ENCODE measurements at places on chromosomes 3 and 15.

- no peak for DNase-seq
Measured at GRCh38 chr3:52570076-52570475, 33.7 kb downstream of the UQCC5 start.

DNA sequence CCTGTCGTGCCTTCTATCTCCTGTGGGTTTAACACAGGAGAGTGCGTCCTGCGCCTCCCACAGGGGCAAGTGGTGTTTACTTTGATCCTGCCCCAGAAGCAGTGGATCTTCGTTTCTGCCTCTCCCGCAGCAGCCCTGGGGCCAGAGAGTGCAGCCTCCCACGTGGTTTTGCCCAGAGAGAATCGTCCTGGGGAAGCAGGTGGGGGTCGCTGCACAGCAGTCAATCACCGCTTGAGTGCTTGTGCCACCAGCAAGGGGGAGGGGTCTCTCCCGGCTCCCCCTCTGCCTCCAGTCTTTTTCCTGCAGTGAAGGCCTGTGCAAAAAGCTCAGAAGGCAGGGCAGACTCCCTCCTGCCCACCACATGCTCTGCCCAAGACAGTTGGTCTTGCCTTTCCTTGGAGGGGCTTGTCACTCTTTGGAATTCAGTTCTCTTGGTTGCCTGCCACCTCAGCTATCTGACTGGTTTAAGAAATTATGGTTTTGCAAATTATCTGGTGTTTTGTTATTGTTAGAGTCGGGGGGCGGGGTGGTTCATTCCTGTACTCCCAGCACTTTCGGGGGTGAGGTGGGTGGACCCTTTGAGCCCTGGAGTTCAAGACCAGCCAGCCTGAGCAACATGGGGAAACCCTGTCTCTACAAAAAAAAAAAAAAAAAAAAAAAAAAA lies 26.9 kb downstream of the STOML1 start:
- peak; percentile 62 for DNase-seq

GRCh38 chr3:172553526-172554252 lies 30.5 kb upstream of the TNFSF10 start:
- DNase-seq = no peak

DNA sequence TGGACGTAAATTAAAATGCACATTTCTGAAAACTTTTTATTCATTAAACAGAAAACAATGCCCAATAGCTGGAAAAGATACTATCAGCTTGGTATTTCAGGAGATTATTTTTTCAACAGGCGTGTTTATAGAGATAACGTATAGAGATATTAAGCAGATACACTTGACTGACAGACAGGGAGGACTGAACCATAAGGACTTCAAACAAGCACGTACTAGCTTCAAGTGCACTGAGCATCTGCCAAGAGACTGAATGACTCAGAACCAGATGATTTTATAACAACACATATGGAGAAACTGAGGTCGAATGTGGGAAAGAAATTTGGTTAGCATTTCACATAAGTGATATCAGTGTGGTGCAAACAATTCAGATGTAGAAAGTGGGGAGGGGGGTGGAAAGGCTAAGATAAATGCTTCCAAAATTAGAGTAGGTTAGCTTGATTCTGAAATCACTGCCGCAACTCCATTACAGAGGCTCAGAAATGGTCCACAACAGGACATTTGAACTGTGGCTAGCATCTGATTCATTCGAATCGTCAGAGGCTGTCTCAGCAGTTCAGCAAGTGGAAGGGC lies 103.5 kb downstream of the SEMA6D start:
- DNase-seq = no peak

GRCh38 chr3:17092583-17092933 lies 207.8 kb downstream of the PLCL2 start:
- DNase-seq = no peak

- no peak for DNase-seq
Measured at GRCh38 chr15:78909791-78910228, 35.0 kb downstream of the CTSH start.

DNA sequence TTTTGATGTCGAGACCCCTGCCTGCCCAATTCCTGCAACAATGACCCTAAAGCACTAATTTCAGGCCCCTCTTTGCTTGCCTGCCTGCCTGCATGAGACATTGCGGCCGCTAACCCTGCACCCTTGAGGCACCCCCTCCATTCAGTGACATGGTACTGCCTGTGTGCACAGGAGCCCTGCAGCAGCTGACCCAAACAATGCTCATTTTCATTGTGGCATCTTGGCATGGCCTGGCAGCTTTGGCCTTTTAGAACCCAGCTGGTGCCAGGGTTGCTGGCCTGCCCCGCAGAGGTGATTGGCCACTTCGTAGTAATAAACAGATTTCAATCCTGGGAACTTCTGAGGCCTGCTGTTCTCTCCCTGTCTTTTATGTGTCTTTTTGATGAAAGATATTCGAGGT lies 33.8 kb downstream of the SLCO3A1 start:
- no peak for DNase-seq

DNA sequence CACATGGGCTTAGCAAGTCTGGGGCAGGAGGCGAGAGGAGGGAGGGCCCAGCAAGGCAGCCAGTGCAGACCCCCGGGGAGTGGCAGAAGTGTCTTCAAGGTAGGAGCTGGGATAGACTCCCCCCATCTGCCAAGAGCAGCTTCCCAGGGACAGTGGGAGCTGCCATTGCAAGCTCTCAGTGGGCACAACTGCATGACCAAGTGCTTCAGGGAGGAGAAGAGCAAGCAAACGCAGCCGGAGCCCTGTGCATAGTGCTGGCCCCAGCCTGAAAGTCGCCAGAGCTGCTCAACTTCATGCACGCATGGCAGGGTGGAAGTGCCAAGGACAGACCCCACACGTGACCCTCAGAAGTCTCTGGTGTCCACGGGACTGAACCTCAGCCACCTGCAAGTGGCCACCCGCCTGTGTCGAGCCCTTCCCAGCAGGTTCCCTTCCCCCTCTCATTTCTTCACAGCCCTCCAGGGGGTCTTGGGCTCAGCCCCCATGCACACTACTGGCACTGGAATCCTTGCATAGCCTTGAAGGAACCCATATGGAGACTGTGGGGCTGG lies 89.4 kb downstream of the PLXNA1 start:
- DNase-seq = peak; percentile 57

GRCh38 chr3:192408647-192409200 lies 318.6 kb downstream of the FGF12 start:
- no peak for DNase-seq

DNA sequence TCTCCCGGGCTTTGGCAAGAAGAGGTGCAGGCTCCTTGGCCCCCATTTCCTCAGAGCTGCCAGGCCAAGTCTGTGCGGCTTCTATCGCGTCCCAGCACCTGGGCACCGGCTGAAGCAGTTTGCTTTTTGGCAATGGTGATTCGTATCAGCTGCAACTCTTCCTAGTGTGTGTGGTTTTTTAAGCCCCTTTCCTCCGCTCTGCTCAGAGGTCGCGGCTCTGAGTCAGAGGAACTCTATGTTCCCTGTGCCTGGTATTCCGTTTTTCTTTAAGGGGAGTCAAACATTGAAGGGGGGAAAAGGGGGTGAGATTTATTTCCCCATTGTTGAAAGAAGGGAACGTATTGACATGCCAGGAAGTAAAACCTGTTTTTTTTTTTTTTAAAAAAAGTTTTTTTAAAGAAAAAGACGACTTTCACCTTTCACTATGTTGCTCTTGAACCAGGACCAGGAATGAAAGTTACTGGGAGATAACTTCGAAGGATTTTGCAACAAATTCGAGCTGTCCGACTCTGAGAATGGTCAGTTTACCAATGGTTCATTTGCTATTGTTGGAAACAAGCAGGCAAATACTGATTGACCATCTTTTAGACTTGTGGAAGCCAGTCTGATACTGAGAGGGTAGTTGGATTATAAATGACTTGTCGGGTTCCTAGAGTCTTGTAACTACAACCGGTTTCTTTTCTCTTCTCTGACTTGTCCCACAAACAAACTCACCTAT lies 1.1 kb downstream of the ARMC8 start:
- peak; percentile 66 for DNase-seq

DNA sequence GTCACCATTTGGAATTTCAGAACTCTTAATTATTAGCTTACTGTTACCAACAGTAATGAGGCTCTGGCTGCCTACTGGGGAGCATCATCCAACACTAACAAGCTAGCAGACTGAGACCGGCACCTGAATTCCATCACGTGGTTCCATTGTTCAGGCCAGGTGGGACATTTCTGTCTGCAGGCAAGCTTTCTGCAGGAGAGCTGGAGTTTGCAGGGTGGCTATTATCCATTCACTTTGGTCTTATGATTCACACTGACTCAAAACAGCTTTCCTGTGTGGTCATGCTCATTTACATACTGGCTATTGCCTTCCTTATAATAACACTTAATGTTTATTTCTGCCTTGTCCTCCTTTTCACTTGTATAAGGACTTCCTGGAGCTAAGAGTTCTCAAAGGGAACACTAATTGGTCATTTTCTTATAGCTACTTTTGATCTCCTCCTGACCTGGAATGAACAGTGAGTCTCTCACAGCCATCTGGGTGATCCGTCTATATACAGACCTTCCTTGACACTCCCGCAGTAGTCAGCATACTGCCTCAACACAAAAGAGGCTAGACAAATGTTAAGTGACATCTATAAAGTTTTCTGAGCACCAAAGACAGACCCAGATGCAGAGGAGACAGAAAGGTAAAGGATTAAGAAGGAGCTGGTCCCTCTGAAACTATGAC lies 695.4 kb downstream of the FHIT start:
- no peak for DNase-seq

GRCh38 chr15:77851086-77851485 lies 218.4 kb upstream of the LINGO1 start:
- DNase-seq = peak; percentile 43

GRCh38 chr3:72080095-72080494 lies 295.1 kb upstream of the PROK2 start:
- no peak for DNase-seq

- no peak for DNase-seq
Measured at GRCh38 chr3:175704366-175705055, 845.4 kb downstream of the NAALADL2 start.

DNA sequence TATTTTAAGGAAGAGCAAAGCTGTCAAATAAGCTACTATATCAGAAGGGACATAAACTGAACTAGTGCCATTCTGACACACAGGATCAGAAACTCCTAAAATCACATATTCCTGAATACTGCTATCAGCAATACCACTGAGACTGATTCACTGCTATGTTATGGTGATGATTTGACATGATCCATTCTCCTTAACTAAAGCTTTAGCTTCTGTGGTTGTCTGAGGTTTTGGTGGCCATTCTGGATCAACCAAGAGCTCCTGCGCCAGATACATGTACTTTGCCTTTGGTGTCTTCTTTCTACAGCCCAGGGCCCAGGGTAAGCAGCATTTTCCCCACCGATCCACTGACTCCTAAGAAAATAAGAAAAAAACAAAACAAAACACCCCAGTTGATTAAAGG lies 6.7 kb upstream of the GP5 start:
- no peak for DNase-seq

- DNase-seq = no peak
Measured at GRCh38 chr3:153688301-153689120, 432.7 kb upstream of the ARHGEF26 start.

GRCh38 chr3:172680684-172681083 lies 30.2 kb downstream of the NCEH1 start:
- DNase-seq = no peak

DNA sequence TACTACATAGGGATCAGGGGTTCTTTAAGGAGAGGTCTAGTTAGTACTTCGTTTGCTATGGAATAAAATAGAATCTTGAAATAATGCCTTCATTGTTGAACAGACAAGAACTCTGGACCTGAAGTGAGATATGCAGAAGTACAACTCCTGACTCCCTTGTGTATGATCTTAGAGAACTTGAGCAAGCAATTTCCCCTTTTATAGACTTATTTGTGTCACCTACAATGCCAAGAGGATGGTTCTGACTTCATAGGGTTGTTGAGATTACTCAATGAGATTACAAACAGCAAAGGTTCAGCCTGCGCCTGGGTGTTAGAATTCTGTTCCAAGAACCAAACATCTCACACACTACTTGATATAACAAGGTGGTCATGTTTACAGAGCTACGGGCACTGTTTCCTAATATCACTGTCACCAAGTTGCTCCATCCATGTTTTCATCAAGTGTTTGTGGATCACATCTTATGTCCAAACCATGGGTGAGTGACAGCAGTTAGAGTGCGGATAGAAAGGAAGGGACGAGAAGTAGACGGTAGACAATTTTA lies 76.7 kb upstream of the ADAMTS9 start:
- no peak for DNase-seq

GRCh38 chr3:14787630-14788029 lies 31.1 kb upstream of the FGD5 start:
- DNase-seq = peak; percentile 28

DNA sequence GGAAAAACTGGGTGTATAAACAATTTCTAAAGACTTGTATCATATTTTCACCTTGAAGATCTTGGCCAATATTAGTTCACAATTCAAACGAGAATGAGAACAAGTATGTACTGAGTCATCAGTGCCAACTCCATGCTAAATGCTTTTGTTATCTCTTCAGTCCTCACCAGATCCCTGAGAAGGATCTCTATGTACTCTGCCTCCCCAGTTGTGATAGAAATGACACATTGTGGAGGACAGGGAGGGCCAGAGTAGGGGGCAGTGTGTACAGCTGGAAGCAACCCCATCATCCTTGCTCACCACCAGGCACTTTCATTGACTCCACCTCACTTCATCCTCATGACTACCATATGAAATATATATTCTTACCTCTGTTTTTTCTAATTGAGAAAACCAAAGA lies 353.7 kb upstream of the SOX2 start:
- DNase-seq = no peak

DNA sequence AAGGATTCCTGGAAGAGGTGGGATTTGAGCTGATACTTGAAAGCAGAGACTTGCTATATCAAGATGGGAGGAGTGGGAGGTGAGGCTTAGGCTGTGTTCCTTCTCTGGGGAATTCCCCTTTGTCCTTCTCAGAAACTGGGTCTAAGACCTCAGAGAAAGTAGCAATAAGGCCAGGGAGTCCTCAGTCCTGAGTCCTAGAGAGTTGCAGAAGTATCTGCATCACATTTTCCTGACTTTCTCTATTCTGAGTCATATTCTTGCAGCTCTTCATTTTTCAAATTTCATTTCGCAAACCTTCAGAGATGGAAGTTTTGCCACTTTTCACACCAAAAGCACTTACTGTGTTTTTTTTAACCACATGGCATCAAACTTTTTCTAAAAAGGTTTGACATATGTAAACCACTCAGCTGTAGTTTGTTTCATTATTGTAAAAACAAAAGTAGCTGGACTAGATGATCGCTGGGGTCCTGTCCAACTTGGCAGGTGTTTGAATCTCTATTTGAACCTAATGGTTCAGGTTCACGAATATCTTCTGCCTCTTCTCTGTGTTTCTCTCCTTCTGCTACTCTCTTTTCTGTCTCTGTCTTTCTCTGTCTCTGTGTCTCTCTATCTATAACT lies 21.3 kb downstream of the COLQ start:
- no peak for DNase-seq
